ENCODE measurements at places on chromosomes 5 and 9.

GRCh38 chr5:26003966-26004365 lies 1034.4 kb downstream of the CDH9 start:
- no peak for DNase-seq

DNA sequence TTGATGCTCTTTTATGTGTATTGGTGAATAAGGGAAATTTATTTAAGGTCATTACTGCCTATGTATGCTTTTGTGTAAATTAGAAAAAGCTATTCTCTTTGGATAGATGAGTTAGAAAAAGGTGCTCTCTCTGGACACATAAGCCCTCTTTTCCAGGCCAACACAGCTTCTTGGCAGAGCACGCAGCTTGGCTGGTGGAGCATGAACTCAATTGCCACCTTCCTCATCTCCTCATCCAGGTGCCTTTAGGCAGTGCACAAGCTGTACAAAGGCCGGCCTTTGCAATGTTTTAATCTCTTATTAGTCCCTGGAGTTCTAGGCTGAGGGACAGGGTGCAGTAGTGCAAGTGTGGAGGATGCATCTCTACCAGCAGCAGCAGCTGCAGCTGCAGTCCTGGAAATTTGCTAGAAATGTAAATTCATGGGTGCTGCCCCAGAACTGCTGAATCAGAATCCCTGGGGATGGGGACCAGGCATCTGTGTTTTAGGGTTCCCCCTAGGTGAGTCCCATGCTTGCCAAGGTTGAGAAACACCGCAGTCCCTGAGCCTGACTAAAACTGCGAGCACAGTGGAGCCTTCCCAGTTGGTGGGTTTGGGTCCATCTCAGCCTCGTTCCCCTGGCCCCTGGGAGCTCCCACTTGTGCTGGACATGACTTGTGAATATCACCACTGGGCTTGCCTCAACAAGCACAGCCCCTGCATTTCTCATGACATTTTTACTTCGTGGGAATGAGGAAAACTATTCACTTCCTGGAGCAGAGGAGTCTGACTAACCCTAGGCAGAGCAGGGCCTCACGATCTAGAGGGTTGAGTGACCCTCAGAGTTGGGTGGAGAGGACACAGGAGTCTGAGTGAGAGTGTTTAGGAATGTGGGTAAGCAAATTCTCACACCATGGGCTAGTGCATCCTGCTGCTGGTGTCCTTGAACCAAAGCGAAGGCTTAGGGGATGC lies 272.3 kb downstream of the ZSWIM6 start:
- DNase-seq: no peak

DNA sequence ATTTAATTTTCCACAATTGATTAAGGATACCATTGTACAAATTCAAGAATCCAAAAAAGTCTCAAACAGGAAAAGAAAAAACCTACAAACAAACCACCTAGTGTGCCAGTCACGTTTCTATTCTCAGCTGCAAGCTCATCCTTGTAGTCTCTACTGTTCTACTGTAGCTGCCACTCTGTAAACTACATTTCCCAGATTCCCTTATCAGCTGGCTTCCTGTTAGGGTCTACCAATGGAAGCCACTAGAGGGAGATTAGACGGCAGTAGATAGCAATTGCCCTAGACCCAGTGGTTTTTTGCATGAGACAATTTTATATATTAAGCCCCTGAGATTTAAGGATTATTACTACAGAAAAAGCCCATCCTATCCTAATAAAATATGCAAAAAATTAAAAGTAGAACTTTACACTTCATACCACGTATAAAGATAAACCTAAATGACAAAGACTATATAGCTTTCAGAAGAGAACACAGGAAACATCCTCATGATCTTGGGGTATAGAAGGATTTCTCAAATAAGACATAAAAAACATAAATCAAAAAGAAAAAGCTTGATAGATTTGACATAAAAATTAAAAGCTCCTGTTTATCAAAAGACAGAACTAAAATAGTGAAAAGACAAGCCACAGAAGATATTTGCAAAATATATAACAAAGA lies 37.4 kb downstream of the P4HA2 start:
- DNase-seq: no peak

DNA sequence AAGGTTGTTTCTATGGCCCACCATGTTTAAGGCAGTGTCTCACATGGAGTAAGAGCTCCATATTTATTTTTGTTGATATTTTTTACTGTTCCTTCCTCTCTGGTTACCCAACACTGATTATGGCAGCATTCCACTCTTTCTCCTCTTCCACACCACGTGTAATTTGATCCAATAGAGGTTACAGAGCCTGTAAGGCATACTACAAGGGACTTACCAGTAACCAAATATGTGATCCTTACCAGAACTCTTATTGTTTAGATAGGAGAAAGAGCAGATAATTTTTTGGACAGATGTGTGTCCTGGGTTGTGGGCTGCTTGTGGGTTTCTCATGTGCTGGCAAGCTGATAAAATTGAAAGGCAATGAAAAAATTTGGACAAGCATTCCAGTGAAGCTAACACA lies 261.3 kb downstream of the TMEM167A start:
- no peak for DNase-seq

- DNase-seq: no peak
Measured at GRCh38 chr9:87642330-87643106, 83.4 kb upstream of the CTSL start.

DNA sequence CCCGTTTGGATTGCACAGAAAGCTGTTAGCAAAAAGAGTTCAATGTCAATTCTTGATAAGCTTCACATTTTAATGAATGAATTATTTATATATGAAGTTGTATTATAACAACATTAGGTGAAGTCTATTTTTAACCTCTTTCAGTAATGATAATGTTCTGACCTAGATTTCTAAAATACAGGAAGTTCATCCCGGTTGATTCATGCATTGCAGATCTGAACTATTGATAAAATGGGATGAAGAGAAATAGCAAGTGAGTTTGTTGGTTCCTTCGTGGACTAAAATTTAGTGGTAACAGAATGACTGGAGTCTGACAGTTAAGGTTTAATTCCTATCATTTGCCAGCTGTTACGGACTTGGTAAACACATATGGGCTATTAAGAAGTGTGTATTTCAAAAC lies 180.5 kb downstream of the PCSK1 start:
- no peak for DNase-seq

- DNase-seq: no peak
Measured at GRCh38 chr5:7391814-7392692, 3.9 kb upstream of the ADCY2 start.
